ENCODE measurements at places on chromosomes 3 and 15.

- H3K27me3 ChIP-seq = peaks cover 6% of the 10 kb centered on the region
- no peak for DNase-seq
- no peak overlapping the region for H3K27ac ChIP-seq
- H3K4me3 ChIP-seq = no peak overlapping the region
Observed at GRCh38 chr3:46082849-46083248, 55.6 kb upstream of the XCR1 start.

GRCh38 chr3:29465836-29466235 lies 185.0 kb downstream of the RBMS3 start:
- no peaks in the 10 kb centered on the region for H3K27me3 ChIP-seq
- no peaks in the 10 kb centered on the region for H3K36me3 ChIP-seq
- DNase-seq = no peak
- H3K27ac ChIP-seq = peak overlapping the region; percentile 86

DNA sequence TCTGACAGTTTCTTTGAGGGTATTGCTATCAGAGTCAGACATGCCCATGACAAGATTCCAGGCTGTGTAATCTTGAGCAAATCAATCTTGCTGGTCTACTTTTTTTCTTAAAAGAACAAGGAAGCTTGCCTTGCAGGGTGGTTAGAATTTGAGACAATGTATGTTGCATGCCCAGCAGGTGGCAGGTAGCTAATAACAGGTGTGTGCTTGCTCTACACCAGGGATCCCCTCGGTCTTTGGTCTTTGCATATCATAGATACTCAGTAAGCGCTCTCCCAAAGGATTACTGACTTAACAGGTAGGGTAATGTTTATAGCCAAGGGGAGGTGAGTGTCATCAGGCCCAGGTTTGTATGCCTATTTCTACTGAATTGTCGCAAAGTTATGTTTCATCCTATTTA lies 37.3 kb downstream of the CACNA1D start:
- peaks cover 18% of the 10 kb centered on the region for H3K27me3 ChIP-seq
- no peaks in the 10 kb centered on the region for H3K4me1 ChIP-seq
- H3K27ac ChIP-seq = no peak overlapping the region

DNA sequence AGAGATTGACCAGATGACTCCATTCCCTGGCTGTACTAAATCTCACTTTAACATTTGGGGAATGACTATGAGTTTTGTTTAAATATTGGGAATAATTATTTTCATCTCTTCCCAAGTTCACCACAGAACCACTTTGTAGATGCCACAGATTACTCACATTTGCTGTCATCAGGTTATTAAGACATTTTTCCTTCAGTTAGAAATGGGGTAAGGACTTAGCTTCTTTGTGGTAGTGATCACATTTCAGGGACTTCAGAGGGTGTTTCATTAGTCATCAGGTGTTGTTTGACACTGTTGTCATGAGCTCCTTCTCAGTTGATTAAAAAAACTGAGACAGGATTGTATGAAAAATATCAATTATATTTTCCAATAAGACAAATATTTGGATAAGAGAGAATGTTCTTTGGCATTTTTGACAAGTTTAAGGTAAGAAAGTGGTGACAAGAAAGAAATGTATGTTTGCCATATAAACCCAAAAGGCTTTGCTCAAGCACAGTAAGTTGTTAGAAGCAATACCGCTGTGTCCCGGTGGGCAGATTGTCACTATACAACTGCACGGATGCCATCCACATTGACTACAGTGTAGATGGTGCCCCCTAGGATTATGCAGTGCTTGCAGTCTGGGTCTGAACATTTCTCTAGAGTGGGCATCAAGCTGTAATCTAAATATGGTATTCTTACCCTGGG lies 22.3 kb downstream of the FBXL2 start:
- H3K4me1 ChIP-seq = peaks cover 40% of the 10 kb centered on the region
- no peak overlapping the region for H3K4me3 ChIP-seq
- no peaks in the 10 kb centered on the region for H3K27me3 ChIP-seq
- H3K36me3 ChIP-seq = peaks cover 5% of the 10 kb centered on the region
- no peak for DNase-seq

- DNase-seq = no peak
- no peaks in the 10 kb centered on the region for H3K36me3 ChIP-seq
- H3K4me1 ChIP-seq = peaks cover 62% of the 10 kb centered on the region
- H3K4me3 ChIP-seq = no peak overlapping the region
Observed at GRCh38 chr15:99506399-99506798, 59.4 kb upstream of the MEF2A start.

DNA sequence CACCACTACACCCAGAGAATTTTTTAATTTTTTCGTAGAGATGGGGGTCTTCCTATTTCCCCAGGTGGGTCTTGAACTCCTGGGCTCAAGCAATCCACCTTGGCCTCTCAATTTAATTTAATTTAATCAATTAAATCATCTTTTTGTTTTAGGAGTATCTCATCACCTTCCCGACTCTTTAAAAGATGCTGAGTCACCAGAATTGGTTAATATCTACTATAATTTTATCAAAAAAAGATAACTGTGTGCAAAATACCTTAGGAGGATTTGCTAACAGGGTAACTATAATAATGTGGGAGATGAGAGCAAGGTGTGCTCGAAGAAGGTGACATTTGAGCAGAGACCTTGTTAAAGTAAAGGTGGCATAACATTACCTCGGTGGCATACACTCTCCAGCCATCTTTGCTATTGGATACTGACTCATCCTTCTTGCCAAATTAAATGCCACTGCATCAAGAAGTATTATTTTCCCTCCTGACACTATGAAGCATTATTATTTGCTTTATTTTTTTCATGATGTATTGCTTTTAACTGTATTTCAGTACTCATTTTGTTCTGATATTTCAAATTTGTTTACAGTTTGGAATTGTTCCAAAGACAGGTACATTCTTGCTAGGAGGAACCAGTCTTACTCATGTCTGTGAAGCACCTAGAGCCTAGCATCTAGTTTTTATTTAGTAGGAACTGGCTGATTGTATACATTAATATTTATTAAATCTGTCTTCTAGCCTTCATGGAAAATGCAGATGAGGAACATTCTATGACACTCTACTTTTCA lies 200.7 kb downstream of the MBNL1 start:
- no peak overlapping the region for H3K27ac ChIP-seq
- H3K36me3 ChIP-seq = peaks cover 10% of the 10 kb centered on the region
- H3K27me3 ChIP-seq = no peaks in the 10 kb centered on the region
- H3K4me1 ChIP-seq = peaks cover 8% of the 10 kb centered on the region
